ENCODE measurements at places on chromosomes 12 and 14. TPM values are rescaled to one million over a fixed set of nuclear protein-coding genes. Genes with fewer than 3 reads are reported as not detected.

GRCh38 chr14:64541261-64541971 lies 875 bp downstream of the HSPA2 start:
- no peak for DNase-seq

DNA sequence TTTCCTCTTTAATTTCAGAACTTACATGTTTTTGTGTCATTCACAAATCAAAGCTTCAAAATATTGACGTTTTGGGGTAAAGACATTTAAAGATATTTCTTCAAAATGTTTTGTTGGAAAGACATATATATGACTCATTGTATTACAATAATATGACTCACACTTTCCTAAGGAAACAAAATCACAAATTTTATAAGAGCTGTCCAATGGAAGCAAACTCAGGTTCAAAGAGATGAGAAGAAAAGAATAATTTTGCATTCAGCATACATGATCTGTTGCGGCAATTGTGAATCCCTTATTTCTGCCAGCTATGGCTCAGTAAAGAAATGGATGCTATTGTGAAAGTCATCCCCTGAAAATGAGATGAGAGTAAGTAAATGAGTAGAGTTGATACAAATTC lies 82.7 kb downstream of the GRIP1 start:
- DNase-seq, result no peak

DNA sequence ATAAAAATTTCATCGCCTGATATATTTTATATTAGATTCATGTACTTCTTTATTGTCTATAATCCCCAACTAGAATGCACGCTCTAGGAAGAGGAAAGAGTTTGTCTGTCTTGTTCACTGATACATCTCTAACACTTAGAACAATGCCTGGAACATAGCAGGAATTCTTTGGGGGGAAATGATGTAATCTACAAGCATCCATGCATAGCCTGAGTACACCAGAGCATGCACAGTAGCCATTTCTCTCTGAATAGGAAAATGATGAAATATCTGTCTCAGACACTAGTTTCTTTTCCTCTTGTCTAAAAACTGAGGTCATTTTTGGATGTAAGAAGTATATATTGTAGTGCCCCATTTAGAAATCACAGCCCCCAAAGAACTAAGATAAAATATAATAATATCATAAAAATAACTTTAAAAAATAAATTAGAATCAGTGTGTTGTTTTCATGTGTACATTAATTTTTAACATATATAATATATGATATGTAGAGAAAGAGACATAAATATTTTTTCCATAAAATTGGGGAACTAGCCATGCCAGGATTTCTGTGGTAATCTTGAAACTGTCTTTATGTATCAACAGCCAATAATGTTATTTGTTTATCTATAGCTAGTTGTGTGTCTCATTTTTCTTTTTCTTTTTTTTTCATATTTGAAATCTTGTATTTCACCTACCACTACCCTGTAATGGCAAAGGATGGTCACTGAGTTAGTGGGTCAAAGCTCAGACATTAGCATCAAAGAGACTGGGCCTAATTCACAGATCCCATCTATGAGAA lies 155.6 kb upstream of the TMCC3 start:
- peak; percentile 44 for DNase-seq

GRCh38 chr12:109618082-109618481 lies 44.5 kb downstream of the MVK start:
- DNase-seq, result no peak

GRCh38 chr12:50545213-50545612 lies 40.4 kb downstream of the DIP2B start:
- DNase-seq, result no peak

DNA sequence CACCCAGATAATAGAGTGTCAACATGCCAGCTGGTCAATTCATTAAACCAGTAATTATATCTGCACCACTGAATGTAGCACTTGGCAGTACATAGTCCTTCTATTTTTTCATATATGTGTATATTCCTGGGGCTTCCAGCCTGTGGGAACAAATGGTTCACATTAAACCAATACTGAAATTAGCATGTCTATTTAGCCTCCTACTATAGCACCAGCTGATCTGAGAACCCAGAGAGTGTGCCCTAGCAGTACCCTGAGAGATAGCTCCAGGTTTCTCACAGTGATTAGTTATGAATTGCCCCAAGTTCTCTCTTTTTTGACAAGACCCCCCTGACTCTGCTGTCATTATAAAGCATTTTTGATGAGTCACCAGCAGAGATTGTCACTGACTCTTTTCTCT lies 1097.3 kb upstream of the FLRT2 start:
- no peak for DNase-seq

DNA sequence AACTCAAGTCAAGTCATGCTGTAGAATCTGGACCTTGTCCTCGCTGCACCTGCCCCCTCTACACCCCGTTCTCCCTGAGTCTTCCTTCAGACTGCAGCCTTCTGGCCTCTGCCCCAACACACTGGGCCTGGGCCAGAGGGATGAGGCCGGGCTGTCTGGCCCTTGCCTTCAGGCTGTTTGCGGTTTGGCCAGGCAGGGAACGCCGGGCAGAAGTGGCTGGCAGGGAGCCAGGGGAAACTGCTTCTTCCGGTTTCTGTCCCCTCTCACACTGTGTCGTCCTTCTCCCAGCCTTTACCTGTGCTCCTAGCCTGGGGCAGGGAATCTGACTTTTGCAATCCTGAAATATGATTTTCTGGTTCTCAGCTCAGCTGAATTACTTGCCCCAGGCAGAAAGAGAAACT lies 13.5 kb downstream of the DGLUCY start:
- no peak for DNase-seq

DNA sequence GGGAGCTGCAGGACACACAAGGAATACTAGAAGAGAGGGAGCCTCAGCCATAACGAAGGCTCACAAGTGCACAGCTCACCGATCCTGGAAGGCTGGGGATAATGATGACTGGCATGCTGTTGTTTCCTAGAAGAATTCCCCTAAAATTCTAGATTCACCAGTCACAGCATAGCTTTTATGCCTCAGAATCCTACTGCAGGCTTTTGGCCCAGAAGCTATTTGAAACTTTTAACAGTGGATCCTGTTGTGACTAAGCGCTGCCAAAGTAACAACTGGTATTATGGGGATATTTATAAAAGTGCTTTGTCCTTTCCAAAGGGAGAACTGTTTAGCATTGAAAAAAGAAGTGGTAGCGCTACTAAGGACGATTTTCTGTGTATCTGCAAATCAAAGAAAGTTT lies 214.1 kb upstream of the PELI2 start:
- DNase-seq, result no peak

- no peak for DNase-seq
These were observed 78.8 kb downstream of the SEC23A start for GRCh38 chr14:39023939-39024871.

DNA sequence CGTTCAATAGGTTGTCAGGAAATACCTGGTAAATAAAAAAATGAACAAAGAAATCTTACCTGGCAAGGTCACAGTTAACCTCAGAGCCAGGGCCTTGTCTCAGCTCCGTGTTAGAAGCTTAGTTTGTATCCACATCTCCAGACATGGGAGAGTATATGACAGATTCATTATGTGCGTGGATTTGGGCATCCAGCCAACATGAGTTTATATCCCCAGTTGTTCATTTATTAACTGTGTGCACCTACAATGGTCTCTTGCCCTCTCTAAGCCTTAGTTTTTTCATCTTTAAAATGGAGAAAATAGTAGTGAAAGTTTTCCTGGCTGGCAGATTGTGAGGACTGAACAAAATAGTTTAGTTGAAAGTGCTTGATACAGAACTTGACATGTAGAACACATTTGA lies 437.8 kb downstream of the NPAS3 start:
- DNase-seq, result no peak

DNA sequence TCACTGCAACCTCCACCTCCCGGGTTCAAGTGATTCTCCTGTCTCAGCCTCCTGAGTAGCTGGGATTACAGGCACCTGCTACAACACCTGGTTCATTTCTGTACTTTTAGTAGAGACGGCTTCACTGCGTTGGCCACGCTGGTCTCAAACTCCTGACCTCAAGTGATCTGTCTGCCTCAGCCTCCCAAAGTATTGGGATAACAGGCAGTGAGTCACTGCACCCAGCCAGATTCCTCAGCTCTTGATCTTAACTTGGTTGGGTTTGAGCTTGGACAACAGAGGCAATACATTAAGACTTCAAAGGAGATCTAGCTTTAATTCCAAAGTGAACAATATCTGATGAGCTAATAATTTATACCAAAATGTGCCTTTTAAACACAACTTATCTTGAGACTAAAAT lies 5.6 kb downstream of the DAZAP2 start:
- DNase-seq, result no peak

GRCh38 chr12:123764109-123764508 lies 2.0 kb downstream of the DNAH10 start:
- no peak for DNase-seq

GRCh38 chr14:53950031-53950793 lies 6.4 kb downstream of the BMP4 start:
- no peak for DNase-seq

DNA sequence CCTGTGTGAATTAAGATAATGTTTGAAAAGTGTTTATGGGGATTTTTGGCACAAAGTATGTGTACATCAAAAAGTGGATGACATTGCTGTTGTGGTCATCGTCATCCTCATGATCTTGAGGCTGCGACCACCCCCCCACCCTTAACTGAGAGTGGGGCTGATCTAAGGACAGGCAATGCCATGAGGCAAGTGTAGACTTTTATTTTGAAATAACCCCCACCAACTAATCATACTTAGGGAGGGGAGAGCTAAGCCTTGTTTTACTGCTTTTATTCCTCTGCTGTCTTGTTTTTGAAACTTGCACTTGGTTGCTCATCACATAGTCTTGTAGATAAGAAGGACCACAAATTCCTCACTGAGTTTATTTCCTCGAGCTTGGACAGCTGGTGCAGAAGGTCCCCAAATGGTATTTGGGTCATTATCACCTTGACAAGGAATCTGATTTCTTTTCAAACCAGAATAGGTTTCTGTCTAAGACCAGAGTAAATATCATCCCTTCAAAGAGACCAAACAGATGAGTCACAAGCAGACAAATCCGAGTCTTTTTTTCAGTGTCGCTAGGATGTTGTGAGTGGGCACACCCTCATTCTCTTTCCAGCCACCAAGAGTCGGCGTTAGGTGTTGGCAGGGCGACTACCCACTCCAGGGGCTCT lies 23.9 kb upstream of the SMOC1 start:
- DNase-seq, result no peak

DNA sequence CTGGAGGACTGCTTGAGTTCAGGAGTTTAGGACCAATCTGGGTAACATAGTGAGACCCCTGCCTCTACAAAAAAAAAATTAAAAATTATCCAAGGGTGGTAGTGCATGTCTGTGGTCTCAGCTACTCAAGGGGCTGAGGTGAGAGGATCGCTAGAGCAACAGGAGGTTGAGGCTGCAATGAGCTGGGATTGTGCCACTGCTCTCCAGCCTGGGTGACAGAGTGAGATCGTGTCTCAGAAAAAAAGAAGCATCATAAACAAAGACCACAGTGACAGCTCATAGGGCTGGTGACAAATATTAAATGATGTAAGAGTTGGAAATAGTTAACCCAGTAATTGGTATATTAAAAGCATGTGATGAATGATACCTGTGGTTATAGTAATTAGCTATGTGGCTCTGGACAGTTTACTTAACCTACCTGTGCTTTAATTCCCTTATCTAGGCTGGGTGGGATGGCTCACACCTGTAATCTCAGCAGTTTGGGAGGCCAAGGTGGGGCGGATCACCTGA lies 68.0 kb downstream of the GSC start:
- DNase-seq, result no peak

The CELA1 gene
- not detected for polyA plus RNA-seq

The DPPA3 gene
- polyA plus RNA-seq, result not detected

The CATSPERB gene
- 1.5 TPM for polyA plus RNA-seq

The PNP gene
- polyA plus RNA-seq, result 80.2 TPM

The VWF gene
- 18.1 TPM for polyA plus RNA-seq

The GSC gene
- not detected for polyA plus RNA-seq

The RNASE7 gene
- 0.31 TPM for polyA plus RNA-seq

All from renal pelvis (tissue), 12 donors.